Cortex of kidney (tissue), 1 donor: ENCODE measurements at places on chromosomes 1 and 21.

- no peak for DNase-seq
These were observed 625.2 kb downstream of the LMO4 start for GRCh38 chr1:87953732-87954344.

DNA sequence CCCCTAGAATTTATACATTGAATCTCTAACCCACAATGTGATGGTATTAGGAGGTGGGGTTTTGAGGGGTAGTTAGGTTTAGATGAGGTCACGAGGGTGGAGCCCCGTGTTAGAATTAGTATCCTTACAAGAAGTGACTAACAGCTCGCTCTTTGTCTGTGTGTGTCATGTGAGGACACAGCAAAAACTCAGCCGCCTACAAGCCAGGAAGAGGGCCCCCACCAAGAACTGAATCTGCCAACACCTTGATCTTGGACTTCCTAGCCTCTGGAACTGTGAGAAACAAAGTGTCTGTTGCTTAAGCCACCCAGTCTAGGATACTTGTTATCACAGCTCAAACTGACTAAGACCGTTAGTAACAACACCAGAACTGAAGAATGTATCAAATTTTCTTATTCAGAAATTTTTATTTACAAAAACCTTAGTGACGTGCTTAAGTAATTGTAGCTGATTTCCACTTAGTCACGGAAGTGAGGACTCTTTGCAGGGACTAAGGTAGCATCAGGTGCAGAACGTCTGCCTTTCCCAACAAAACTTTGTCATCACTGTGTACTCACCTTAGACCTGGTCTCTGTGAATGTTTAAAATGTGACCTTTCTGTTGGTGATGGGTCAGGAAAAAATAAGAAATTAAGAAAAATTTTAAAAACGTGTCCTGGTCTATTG, 24.5 kb upstream of the LRRC8C start:
- no peak for DNase-seq

DNA sequence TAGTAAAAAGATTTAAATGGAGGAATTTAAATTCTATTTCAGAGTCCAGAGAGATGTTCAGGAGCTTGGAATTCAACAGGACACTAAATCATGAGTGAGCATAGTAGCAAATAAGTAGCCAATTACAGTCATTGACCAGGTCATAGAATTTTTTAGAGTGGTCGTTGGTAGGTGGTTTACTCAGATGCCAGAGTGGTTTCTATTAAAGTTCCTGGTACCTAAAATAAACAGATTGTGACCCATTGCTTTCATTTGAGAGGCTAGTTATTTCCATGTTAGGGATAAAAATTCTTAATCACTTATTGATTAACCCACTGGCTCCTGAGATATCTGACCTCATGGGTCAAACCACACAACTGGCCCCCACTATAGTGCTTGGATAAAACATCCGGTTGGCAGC, 201.3 kb downstream of the ASTN1 start:
- DNase-seq = no peak

DNA sequence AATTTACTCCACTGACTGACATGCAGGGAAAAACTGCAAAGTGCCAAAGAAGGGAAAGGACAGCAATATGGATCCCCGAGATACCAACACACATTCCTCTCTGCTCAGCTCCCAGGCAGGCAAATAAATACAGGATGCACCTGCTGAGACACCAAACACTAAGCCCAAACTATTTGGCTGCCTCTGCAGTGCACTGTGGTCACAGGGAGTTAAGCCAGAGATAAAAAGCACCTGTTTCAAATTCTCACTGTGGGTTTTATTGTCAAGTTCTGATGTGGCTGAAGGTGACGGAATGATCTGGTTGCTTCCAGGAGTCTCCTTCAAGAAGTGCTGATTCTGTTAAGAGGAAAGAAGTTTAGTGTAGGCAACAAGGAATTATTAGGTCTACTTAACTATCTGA, 17.7 kb downstream of the TEX38 start:
- DNase-seq = no peak

GRCh38 chr1:17822741-17823426, 67.8 kb downstream of the ACTL8 start:
- no peak for DNase-seq

- no peak for DNase-seq
These were observed 228.1 kb downstream of the TPR start for GRCh38 chr1:186146974-186147373.

DNA sequence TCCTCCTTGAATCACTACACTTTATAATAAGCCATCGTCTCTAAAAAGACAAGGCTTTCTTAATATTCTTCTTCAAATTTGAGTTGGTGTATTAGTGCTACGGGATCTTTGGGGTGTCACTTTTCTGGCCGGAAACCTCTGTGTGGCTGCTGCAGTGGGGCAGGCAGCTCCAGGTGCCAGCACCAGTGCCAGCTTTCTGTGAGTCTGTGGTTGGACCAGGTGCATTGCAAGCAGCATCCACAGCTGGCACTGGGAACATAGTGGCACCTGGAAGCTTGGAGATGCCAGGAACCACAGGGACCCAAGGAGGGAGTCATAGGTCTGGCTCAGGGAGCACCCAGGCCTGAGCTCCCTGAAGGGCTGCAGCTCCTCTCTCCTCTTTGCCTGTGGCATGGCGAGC, 111.8 kb upstream of the RUNX3 start:
- no peak for DNase-seq

DNA sequence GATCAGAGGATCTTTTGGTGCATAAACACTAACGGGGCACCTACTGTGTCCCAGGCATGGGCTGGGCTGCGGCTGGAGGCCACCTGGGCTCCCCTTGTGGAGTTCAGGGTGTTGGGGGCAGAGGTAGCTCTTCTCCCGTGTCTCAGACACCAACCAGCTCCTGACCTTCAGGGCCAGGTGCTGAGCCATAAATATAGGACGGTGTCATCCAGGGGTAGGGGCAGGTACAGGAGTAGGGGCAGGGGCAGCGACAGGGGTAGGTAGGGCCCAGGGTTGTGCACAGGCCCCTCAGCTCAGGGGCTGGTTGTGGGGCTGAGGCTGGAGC, 18.0 kb upstream of the LRRC3 start:
- DNase-seq = no peak

DNA sequence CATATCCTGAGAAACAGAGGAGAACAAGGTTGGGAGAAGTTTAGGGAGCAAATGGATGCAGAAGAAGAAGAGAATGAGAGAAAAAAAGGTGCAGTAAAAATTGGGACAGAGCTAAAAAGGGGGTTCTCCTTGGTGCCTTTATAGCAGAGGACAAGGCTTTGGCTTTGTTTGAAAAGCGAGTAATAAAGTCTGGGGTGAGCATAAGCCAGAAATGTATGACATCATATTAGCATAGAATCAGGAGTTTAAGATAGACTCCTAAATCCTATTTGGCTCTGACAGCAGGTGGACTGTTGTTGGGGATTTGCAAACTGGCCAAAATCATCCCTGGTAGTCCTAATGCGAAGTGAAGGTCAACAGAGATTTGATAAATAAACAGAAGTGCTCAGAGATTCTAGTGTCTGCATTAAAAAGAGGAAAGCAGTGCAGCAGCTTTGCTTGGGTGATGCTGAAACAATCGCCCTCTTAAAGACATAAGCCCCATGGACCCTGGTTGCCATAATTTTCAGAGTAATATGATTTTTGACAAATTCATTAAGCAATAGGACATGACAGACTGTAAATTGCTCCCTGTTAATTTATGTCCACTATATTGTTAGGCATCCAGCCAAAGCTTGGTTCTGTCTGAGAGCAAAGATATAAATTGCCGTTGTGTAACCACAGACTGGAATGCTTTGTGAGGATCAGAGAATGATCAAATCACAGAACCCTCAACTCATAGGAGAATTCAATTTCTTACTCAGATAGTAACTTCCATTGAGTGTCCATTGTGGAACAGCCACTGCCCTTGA, 385.0 kb upstream of the NFIA start:
- DNase-seq = no peak
